ENCODE measurements at places on chromosomes 13 and 19.

- DNase-seq: no peak
Measured at GRCh38 chr13:25088562-25089221, 7.2 kb upstream of the PABPC3 start.

DNA sequence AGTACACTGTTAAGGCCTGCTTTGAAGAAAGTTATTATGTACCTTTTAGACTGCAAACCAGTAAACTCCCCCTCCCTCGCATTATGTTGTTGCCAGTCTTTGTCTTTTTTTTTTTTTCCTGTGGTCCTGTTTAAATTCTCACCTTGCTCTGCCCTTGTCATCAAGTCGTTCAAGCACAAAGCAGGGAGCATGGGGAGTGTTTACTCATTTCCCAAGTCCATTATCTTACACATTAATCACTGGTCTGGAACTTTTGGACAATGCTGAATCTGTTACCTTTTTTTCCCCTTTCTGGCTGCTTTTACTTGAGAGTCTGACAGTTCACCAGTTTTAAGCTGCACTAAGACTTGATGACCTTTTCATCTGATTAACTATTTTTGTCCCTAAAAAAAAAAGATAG, 108.2 kb downstream of the DACH1 start:
- no peak for DNase-seq

DNA sequence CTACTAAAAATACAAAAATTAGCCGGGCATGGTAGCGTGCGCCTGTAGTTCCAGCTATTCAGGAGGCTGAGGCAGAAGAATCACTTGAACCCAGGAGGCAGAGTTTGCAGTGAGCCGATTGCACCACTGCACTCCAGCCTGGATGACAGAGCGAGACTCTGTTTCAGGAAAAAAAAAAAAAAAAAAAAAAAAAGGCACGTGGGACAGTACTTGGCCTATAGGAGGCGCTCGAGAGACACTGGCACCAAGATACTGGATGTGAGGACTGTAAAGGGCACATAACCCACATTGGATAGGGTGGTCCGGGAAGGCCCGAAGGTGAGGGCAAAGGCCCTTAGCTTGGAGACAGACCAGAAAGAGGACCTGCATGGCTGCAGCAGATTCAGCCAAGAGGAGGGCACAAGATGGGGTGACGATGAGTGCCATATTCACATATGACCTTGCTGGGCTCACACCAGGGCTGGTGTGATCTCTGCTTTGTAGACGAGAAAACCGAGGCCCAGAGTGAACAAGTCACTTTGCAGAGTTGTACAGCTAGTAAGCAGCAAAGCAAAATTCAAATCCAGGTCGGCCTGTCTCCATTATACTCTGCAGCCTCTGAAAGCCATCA, 89.4 kb downstream of the DPF1 start:
- DNase-seq: no peak

DNA sequence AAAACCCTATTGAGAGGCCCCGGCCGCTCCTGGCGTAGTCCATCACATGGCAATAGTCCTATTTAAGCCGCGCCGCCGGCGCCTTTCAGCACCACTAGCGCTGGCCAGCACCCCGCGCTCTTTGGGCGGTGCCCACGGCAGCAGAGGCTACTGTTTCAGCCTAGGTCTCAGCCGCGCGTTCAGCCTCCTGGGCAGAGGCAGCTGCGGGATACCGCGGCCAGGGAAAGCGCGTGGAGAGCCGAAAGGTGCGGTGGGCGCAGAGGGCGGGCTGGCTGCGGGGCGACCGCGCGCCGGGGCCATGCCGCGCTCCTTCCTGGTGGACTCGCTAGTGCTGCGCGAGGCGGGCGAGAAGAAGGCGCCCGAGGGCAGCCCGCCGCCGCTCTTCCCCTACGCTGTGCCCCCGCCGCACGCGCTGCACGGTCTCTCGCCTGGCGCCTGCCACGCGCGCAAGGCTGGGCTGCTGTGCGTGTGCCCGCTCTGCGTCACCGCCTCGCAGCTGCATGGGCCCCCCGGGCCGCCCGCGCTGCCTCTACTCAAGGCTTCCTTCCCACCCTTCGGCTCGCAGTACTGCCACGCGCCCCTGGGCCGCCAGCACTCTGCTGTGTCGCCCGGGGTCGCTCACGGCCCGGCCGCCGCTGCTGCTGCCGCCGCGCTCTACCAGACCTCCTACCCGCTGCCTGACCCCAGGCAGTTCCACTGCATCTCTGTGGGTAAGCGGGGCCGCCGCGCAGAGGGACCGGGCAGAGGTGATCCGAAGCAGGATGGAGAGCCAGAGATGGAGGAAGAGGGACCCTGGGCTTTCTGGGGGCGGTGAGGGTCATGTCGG, at the start of gene GSX1:
Gene GSX1, plus strand, starts transcription at position 91 of the 826 bp plus-strand sequence. Its CDS starts 208 bp downstream, at position 299.
- DNase-seq: peak; percentile 46

DNA sequence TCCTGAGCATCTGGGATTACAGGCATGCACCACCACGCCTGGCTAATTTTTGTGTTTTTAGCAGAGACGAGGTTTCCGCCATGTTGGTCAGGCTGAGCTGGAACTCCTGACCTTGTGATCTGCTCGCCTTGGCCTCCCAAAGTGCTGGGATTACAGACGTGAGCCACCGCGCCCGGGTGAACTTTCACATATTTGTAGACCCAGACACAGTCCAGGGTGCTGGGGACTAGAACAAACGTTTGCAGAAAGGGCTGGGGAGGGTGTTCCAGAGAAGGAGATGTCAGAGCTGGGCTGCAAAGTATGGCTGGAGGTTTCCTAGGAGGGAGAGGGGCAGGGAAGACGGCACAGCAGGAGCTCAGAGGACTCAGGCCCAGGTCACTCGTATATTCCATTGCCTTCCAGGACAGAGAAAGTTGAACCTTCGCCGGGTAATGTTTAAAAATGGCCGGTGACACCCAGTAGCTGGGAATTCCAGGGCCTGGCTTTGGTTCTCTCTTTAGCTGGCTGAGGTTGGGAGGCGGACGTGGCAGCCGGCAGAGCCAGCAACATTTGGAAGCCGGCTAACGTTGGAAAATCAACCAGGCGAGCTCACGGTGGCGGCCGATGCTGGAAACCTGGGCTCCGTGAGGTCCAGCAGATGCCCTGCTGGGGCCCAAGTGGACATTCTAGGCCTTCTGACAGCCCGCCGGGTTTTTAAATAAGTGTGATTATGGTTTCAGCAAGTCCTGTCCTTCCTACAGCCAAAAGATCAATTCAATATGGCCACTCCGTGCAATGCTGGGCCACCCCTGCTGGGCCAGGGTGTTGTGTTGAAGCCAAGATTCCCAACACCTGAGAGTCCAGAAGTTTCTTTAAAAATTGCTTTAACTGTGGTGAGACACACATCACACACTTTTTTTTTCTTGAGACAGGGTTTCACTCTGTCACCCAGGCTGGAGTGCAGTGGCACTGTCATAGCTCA, 41.5 kb downstream of the NFIC start:
- no peak for DNase-seq

GRCh38 chr13:113632706-113633484, 25.1 kb downstream of the ATP4B start:
- no peak for DNase-seq
